ENCODE measurements at places on chromosomes 7 and 10. TPM values are rescaled to one million over a fixed set of nuclear protein-coding genes. Genes with fewer than 3 reads are reported as not detected.

DNA sequence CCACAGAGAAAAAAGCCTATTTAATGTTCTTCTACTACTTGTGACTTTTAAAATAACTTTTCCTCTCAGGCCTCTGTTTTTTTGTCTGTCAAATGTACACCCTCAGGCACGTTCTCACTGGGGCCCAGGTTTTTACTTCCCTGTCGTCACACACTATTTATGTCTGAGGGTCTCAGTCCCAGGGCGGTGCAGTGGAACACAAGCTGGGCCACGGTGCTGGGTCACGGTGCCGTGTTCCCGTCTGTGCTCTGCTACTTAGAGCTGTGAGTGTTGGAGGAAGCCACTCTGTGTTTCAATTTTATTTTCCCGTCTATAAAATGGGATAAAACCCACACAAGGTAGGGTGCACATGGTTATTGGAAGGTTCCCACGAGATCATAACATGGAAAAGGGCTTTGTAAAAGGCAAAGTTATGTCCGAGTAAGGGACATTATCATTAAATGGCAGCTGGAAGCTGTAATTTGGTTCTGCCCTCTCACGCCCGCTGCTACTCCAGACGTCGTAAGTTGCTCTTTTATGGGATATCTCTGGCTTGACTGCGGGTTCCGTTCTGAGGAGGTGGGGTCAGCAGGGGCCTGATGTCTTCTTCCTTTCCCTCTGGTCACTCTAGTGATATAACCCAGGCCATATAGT, 25.2 kb downstream of the ZNF775 start:
- no peaks in the 10 kb centered on the region for H3K36me3 ChIP-seq
- peak overlapping the region; percentile 99 for H3K27ac ChIP-seq
- DNase-seq, result peak; percentile 66
- H3K4me1 ChIP-seq, result peaks cover 36% of the 10 kb centered on the region

- H3K27ac ChIP-seq, result no peak overlapping the region
- no peaks in the 10 kb centered on the region for H3K36me3 ChIP-seq
- H3K27me3 ChIP-seq, result no peaks in the 10 kb centered on the region
- DNase-seq, result no peak
- H3K4me3 ChIP-seq, result no peak overlapping the region
- peaks cover 4% of the 10 kb centered on the region for H3K4me1 ChIP-seq
Observed at GRCh38 chr10:104234934-104235333, 2.8 kb upstream of the CFAP43 start.

DNA sequence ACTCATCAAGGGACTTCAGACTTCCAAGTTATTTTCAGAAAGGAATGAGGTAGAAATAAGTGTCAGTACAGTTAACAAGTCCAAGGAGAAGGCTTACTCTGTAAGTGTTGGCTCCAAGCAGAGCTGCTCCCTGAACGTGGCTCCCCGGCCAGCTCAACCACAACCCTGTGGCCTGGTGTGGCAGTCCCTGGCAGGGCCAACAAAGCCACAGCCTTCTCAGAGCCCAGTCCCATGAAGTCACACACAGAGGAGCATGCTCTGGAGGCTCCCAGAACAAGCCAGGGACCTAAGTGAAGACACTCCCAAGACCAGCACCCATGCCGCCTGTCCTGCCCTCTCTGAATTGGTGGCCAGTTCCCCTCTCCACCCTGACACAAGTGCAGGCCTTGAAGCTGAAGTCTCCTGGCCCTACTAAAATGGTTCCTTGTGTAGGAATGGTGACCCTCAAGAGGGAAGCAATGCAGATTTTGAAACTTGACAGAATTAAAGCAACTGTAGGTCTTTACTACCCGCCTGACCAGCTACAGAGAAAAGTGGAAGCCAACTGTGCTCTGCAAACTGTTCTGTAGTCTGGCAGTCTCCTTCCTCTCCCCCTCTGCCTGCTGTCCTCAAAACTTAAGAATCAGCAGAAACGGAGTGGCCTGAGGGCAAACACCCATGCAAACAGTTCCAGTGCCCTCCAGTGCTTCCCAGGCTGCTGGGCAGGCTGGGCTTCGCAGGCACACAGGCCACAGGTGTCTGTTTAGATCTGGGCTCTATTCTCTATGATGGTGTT, 51.1 kb downstream of the NOD1 start:
- no peak overlapping the region for H3K4me3 ChIP-seq
- H3K27ac ChIP-seq, result no peak overlapping the region
- H3K27me3 ChIP-seq, result no peaks in the 10 kb centered on the region
- DNase-seq, result peak; percentile 62

DNA sequence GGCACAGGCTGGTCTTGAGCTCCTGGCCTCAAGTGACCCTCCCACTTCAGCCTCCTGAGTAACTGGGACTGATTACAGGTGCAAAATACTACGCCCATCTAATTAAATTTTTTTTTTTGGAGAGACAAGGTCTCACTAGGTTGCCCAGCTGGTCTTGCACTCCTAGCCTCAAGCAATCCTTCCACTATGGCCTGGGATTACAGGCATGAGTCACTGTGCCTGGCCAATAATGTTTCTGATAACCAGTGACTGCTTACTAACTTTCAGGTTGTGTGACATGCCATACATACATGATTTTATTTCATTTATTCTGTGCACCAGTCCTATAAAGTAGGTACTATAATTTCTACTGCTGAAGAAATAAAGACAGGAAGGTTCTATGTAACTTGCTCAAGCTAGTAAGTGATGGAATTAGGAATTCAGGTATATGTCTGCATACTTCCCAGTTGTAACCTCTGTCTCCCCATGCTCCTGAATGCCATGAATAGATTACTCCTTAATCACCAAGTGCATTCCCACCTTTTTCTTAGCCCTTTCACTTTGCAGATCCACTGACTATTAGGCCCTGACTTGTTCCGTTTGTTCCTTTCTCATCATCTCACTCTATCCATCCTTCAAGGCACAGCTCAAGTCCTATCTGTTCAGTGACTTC, 28.1 kb downstream of the MCU start:
- no peaks in the 10 kb centered on the region for H3K36me3 ChIP-seq
- no peaks in the 10 kb centered on the region for H3K4me1 ChIP-seq
- H3K27ac ChIP-seq, result no peak overlapping the region
- no peak for DNase-seq

The MET gene
- total RNA-seq, result 15.9 TPM

DNA sequence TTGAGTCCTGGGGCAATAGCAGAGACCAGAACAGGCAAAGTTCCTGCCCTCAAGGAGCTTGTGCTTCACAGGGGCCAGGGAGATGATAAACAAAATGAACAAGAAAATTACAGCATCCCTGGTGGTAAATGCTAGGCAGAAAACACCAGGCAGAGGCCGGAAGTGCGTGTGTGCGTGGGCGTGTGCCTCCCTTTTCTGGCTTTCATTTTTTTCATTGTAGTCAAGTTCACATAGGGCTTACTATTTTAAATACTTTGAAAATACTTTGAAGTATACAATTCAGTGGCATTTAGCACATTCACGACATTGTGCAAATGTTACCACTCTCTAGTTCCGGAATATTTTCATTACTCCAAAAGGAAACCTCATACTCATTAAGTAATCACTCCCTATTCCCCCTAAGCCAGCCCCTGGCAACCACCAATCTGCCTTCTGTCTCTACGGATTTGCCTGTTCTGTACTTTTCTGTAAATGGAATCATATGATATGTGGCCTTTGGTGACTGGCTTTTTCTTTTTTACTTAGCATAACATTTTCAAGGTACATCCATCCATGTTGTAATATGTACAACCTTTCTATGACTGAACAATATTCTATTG, 88.1 kb upstream of the PDCD4 start:
- DNase-seq, result no peak
- H3K4me3 ChIP-seq, result no peak overlapping the region
- no peaks in the 10 kb centered on the region for H3K36me3 ChIP-seq
- H3K27ac ChIP-seq, result peak overlapping the region; percentile 62
- peaks cover 22% of the 10 kb centered on the region for H3K4me1 ChIP-seq

The SEPTIN7 gene
- 256 TPM for total RNA-seq

- H3K4me1 ChIP-seq, result no peaks in the 10 kb centered on the region
- DNase-seq, result no peak
- no peaks in the 10 kb centered on the region for H3K36me3 ChIP-seq
- no peaks in the 10 kb centered on the region for H3K27me3 ChIP-seq
Observed at GRCh38 chr7:129371487-129371886, 62.7 kb upstream of the STRIP2 start.

DNA sequence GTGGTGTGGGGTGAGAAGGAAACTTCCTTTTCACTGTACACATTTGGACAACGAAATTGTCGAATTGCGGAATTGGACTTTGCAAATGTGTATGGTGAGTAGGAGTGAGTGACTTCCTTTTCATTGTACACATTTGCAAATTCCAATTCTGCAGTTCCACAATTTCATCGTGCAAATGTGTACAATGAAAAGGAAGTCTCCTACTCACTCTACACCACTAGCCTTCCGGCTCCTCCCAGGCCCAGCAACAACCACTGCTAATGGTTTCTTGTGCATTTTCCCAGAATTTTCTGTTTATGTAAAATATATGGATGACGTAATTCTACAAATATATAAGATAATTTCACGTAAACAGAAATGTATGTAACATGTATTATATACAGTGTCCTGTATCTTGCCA, 118.5 kb downstream of the ARL4A start:
- peaks cover 5% of the 10 kb centered on the region for H3K4me1 ChIP-seq
- no peak overlapping the region for H3K4me3 ChIP-seq
- H3K27ac ChIP-seq, result no peak overlapping the region
- H3K27me3 ChIP-seq, result no peaks in the 10 kb centered on the region

The GALNT17 gene
- total RNA-seq, result 43.2 TPM

The CYP2W1 gene
- total RNA-seq, result 0.83 TPM

- no peaks in the 10 kb centered on the region for H3K36me3 ChIP-seq
- no peaks in the 10 kb centered on the region for H3K27me3 ChIP-seq
- H3K4me1 ChIP-seq, result peaks cover 20% of the 10 kb centered on the region
- DNase-seq, result peak; percentile 93
Observed at GRCh38 chr7:100119970-100120732, 717 bp downstream of the CNPY4 start.

- no peaks in the 10 kb centered on the region for H3K27me3 ChIP-seq
- peaks cover under 1% of the 10 kb centered on the region for H3K4me1 ChIP-seq
- H3K36me3 ChIP-seq, result no peaks in the 10 kb centered on the region
- no peak overlapping the region for H3K4me3 ChIP-seq
Observed at GRCh38 chr7:33841705-33842129, 63.6 kb upstream of the BMPER start.

The PNLIPRP1 gene
- not detected for total RNA-seq

- H3K4me1 ChIP-seq, result peaks cover 19% of the 10 kb centered on the region
- H3K36me3 ChIP-seq, result peaks cover 37% of the 10 kb centered on the region
- no peak for DNase-seq
Observed at GRCh38 chr7:133275446-133276095, 22.7 kb downstream of the EXOC4 start.

GRCh38 chr10:129683519-129683918, 216.5 kb downstream of the MGMT start:
- H3K4me3 ChIP-seq, result no peak overlapping the region
- no peak for DNase-seq
- no peaks in the 10 kb centered on the region for H3K4me1 ChIP-seq
- no peaks in the 10 kb centered on the region for H3K36me3 ChIP-seq
- no peaks in the 10 kb centered on the region for H3K27me3 ChIP-seq
- H3K27ac ChIP-seq, result no peak overlapping the region

DNA sequence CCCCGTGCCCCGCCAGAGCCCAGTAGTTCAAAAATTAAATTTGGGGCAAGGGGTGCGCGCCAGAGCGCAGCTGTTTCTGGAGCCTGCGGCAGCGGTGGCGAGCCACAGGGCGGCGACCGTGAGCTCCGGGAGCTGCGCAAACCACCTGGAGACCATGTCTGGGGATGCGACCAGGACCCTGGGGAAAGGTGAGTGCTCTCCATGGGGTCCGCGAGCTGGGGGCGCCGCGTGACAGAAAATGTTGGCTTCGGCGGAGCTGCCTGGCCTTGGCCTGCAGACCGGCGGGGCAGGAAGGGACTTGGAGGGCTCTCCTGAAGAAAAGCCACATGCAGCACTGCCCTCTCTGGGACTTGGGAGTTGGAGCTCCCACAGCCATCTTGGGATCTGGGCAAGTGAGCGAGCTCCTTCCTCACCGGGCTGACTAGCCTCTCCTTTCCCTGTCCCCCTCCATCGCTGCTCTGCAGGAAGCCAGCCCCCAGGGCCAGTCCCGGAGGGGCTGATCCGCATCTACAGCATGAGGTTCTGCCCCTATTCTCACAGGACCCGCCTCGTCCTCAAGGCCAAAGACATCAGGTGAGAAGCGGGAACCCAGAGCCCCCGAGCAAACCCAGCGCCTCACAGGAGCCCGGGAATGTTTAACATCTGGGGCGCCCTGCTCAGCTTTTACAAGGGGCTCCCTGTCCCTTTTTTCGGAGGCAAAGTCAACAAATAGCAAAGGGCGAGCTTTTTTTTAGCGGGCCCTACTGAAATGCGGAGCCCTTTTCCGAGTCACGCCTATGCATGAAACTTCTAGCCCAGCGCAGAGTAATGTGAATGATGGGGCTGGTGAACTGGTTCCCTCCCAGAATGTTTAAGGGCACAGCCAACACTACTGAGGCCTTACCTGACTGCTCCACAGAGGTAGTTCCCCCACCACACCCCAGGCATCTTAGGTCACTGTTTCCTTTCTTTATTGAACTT, 6.1 kb downstream of the GSTO2 start:
- DNase-seq, result no peak
- H3K4me3 ChIP-seq, result no peak overlapping the region
- H3K27ac ChIP-seq, result no peak overlapping the region
- no peaks in the 10 kb centered on the region for H3K27me3 ChIP-seq
- no peaks in the 10 kb centered on the region for H3K36me3 ChIP-seq

- H3K27ac ChIP-seq, result no peak overlapping the region
- no peak for DNase-seq
Observed at GRCh38 chr7:105980645-105981396, 17.8 kb downstream of the CDHR3 start.

DNA sequence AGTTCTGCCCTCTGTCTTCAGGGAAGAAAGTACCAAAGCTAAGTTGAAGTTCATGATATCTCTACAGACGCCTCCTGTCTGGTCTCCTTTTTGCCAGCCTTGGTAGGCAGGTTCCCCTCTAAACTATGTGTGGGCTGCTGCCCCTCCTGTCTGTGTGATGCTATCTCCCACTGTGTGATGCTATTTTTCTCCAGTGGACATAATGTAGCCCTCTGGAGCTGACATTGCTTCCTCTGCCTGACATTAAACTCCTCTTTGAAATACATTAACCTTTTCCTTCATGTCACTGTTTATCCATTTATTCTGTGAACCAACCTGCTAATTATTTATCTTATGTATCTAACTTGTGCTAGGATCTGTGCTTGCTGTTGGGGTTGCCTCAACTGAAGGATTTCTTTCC, at the start of gene PRSS58:
PRSS58 (minus strand) TSS at position 101 of the 400 bp plus-strand sequence. CDS start 351 bp downstream, outside the sequence.
- H3K36me3 ChIP-seq, result no peaks in the 10 kb centered on the region
- H3K27ac ChIP-seq, result no peak within 1 kb of the TSS
- no peak within 1 kb of the TSS for H3K4me3 ChIP-seq

GRCh38 chr7:4650433-4651047, 31.6 kb upstream of the FOXK1 start:
- peak; percentile 72 for DNase-seq
- H3K27ac ChIP-seq, result peak overlapping the region; percentile 74
- no peaks in the 10 kb centered on the region for H3K36me3 ChIP-seq
- H3K4me1 ChIP-seq, result peaks cover 10% of the 10 kb centered on the region
- H3K4me3 ChIP-seq, result no peak overlapping the region

DNA sequence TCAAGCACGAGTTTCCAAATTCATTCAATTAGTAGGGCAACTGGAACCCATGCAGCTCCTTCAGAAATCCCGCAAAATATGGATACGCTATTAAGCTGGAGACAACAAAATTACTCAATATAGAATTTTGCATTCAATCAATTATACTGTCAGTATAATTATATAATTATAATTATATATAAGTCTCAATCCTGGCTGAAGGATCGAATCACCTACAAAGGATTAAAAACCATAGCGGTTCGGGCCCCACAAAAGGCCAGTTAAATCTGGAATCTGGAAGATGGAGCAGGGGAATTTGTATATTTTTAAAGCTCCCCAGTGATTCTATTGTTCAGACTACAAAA, 55.7 kb downstream of the FHIP2A start:
- H3K27ac ChIP-seq, result no peak overlapping the region
- DNase-seq, result no peak
- H3K4me1 ChIP-seq, result peaks cover 18% of the 10 kb centered on the region
- H3K36me3 ChIP-seq, result no peaks in the 10 kb centered on the region
- no peaks in the 10 kb centered on the region for H3K27me3 ChIP-seq

The KCNIP2 gene
- total RNA-seq, result 7.1 TPM

The CRHR2 gene
- total RNA-seq, result not detected

All from sigmoid colon (tissue), 7 donors.